ENCODE measurements at places on chromosomes 1 and 21.

DNA sequence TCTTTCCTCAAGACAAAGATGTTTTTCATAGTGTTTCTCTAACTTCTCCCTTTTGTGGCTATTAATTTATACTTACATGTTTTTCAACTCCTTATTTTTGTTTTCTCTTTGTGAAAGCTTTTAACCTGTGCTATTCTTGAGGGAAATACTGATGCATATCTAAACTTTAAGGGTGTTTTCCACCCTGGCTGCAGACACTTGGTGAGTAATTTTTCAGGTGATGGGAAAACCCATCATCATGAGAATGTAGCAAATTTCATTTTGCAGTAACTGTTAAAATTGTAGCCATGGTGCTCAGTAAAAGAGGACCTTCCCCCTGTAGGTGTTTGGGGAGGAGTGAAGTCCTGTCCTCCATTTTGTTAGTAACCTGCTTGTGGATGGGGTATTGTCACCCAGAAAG lies 124.2 kb downstream of the LIPI start:
- ATAC-seq, result no peak

DNA sequence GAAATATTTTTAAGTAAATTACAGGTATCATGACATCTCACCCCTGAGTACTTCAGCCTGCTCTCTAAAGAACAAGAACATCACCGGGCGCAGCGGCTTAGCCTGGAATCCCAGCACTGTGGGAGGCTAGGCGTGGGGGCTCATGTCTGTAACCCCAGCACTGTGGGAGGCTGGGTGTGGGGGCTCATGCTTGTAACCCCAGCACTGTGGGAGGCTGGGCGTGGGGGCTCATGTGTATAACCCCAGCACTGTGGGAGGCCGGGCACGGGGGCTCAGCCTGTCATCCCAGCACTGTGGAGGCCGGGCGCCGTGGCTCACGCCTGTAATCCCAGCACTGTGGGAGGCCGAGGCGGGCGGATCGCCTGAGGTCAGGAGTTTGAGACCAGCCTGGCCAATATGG lies 7.7 kb upstream of the CDK11B start:
- no peak for ATAC-seq

DNA sequence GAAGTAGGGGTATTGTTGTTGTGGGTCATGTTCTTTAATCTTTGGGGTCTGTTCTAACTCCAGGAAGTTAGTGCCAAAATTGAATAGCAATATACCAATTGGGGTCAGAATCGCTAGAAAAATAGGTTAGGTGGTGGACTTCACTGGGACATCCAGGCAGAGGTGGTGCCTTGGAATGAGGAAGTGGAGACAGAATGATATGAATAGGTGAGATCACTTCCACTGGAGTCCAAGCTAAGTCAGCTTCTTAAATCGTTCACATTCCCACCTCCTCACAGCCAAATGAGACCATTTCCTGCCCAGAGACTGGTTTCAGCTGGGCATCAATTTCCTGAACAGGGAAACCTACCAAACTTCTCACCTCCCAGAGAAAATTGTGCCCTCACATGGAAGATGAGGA lies 137.8 kb upstream of the RAB4A start:
- no peak for ATAC-seq

DNA sequence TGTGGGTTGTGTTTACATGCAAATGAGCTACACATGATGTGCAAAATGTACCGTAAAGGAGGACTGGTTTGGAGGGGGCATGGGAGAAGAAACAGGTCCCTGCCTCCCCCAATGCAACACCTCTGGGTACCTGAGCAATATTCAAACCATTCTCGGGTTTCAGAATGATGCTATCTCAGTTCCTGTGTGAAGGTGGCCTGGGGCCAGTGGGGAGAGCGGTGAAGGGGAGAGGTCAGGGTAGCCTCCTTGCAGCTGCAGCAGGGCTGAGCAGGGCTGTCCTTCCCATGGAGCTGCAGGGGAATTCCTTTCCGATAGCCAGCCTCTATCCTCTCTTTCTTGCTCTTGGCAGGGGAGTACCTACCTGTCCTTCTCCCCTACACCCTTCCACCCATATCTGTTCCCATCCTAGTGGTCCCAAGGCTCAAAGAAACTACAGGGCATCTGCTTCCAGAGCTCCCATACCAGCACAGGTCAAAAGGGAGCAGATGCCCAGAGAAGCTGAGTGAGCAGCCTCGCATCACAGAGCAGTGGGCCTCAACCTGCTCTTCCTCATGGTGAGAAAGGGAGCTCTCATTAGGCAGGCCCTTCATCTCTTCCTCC lies 11.9 kb downstream of the MEF2D start:
- no peak for ATAC-seq

- peak; percentile 75 for ATAC-seq
Measured at GRCh38 chr1:74468982-74469603, 43.3 kb downstream of the LRRC53 start.

GRCh38 chr21:35294231-35294898 lies 245.3 kb upstream of the RUNX1 start:
- no peak for ATAC-seq

- ATAC-seq, result peak; percentile 70
Measured at GRCh38 chr21:25350056-25350455, 257.2 kb downstream of the MRPL39 start.

GRCh38 chr1:29202053-29202452 lies 20.4 kb upstream of the SRSF4 start:
- no peak for ATAC-seq

DNA sequence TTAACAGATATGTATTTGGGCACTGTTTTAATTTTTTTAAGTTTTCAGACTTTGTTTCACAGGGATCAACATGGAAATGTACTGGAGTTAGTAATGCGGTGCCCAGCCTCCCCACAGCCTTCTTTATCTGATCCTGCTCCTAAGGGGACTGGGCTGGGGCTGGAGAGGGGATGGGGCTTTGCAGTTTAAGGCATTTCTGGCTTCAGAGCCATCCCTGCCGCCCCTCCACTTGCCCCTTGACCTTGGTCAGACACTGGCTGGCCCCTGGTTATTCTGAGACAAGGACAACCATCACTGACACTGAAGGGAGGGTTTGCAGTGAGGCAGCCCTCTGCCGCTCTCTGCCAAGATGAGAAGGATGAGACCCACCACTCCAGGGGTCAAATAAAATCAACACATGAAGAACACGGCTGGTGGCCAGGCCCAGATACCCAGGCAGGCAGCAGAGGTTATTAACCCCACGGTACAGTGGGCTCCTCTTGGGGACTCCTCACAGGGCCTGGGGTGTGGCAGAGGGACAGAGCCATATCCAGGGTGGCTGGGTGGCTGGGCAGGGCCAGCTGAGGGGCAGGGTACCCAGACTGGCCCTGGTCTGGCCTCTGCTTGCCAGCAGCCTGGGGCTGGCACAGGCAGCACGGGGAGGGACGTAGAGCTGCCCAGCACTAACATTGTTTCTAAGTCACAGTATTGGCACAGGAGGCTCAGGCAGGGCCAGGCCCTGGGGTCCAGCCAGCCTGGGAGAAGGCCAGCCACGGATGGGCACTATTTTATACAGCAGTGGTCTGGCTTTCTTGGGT lies 7.2 kb upstream of the UBE2U start:
- no peak for ATAC-seq

DNA sequence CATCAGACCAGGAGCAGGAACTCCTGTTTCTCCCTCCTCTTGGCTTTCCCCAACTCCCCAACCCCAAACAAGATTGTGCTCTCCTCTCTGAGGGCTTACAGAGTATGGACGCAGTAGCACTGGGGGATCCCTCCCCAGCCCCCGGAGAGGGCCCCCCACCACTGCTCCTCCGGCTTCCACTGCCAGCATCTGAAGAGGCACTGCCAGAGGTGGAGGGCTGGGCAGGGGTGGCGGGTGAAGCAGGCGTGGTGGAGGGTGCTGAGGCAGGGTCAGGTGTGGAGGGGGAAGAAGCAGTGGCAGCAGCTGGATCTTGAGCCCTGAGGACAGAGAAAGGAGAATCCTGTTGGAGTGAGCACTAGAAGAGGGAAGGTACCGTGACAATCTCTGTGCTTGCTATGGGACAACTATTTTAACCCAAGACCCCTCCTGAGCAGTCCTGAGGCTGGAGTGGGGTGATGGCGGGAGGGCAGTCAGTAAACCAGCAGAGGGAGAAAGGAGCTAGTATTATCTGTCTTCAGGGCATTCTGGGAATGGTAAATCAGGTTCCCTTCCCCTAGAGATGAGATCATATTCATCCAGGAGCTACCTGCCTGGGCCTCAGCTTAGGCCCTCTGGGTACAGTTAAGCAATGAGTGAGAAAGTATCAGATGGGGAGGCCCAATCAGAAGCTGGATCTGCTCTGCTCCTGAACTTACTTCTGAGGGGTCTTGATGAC lies 2.4 kb downstream of the UBQLN4 start:
- no peak for ATAC-seq

DNA sequence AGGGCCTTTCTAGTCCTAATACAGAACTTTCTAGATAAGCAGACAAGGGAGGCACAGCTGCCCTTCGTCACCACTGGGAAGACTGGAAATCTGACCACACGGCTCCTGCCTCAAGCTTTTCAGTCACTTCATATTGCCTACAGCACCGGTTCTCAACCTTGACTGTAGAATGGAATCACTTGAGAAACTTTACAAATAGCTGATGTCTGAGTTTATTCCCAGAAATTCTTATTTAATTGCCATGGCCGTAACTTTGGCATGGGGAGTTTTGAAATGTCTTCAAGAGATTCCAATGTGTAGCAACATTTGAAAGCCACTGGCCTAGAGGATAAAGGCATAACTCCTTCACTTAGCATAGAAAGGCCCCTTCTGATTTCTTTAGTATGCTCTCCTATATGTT lies 42.4 kb upstream of the STMN1 start:
- ATAC-seq, result no peak

- no peak for ATAC-seq
Measured at GRCh38 chr1:9243066-9243739, 8.6 kb downstream of the H6PD start.

- no peak for ATAC-seq
Measured at GRCh38 chr1:165454091-165454610, 9.2 kb upstream of the RXRG start.

DNA sequence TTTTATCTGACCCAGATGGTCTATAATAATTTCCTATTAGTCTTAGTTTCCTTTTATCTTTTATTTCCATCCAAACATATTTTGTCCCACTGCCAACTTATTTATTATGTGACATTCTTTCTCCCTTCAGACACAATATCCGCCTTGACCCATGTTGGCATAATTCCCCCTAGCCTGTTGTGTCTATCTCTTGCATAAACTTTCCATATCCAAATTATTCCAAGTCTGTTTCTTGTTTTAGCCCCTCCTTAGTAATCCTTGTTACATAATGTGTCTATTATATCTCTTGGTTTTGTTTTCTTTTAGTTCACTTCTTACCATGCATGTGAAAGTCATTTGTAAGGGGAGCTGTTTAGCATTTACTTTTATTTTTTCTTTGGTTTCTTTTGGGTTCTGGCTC lies 81.6 kb upstream of the CACHD1 start:
- no peak for ATAC-seq

DNA sequence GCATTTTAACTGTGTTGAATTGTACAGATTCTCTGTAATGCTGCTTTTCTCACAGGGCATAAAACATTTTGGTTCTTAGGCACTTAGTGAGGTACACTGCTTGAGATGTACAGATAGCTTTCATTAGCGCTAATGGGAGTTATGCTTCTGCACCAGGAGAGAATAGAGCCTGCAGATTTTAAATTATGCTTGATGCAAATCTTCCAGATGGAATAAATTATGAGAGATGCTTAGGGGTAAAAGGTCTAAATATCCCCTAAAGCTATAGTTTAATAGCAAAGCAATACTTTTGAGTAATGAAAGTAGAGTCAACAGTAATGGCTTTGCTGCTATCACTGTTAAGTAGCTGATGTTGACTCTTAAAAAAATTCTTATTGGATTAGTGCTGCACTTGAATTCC lies 248.9 kb downstream of the S1PR1 start:
- peak; percentile 33 for ATAC-seq

DNA sequence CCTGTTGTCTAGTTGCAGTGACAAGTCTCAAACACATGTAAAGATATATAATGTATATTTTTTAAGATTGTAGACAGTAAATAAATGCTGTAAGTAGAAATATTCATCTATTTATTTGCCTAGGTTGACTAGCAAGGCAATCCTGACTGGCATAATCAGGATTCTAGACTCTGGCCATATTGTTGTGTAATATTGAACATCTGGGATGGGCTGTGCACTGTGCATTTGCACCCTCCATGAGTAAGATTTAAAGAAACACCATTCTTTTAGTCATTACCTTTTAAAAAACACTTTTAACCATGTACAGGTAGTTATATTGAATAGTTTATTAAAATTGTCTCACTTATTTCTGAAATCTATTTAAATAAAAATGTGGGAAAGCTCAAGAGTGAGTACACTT lies 32.4 kb downstream of the RASAL2 start:
- ATAC-seq, result no peak
